PC-3 (cell line): ENCODE measurements at places on chromosomes 7 and 10. TPM values are rescaled to one million over a fixed set of nuclear protein-coding genes. Genes with fewer than 3 reads are reported as not detected.

Gene MAGI2
- total RNA-seq = 0.06 TPM in 1 of 2 replicates, not detected in the other

Gene HOXA7
- 2.6 and 2.8 TPM in 2 replicates for total RNA-seq

DNA sequence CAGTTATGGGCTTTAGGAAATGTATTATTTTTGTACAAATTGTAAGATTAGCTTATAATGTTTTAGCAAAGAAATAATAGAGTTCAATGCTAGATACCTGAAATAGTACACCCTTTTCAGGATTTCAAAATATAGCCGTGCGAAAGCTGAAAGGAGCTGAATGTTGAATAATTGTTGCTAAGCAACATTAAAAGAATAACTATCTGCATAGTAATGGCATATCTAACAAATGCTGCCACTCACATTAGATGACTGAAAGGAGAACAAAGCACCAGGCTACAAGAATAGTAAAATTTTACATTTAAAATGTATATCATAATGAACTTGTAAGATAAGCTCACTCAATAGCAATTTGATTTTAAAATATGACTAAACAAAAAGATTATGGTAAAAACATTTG is 82.5 kb downstream of the SDHAF3 start:
- H3K4me3 ChIP-seq = no peak overlapping the region
- no peak overlapping the region for H3K27ac ChIP-seq
- H3K27me3 ChIP-seq = peaks cover 21% of the 10 kb centered on the region; the same call in 1 of the 2 replicates
- no peaks in the 10 kb centered on the region for H3K4me1 ChIP-seq

DNA sequence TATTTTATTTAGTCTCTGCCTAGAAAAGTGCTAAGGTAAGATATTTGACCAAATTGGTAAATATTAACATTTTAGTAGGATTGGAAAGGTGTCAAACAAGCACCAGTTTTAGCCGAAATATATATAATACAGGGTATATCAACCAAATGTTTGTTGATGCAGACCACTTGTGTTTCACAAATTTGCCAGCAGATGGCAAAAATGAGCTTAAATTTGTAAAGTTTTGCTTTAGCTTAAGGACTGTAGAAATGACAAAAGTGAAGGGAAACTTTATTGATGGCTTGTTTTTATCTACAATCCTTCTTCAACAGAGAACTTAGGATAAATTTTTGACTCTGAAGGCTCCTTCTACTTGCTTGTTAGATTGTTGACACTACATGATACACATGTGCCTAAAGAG is 4.8 kb upstream of the POLR1F start:
- no peaks in the 10 kb centered on the region for H3K36me3 ChIP-seq
- peaks cover 5% of the 10 kb centered on the region; the same call in 1 of the 2 replicates for H3K4me1 ChIP-seq
- H3K27ac ChIP-seq = no peak overlapping the region
- peak; percentile 82 for DNase-seq

Gene PRSS37
- not detected in 2 replicates for total RNA-seq

Gene OR2A5
- total RNA-seq = not detected in 2 replicates

- H3K4me3 ChIP-seq = no peak overlapping the region
- no peaks in the 10 kb centered on the region for H3K4me1 ChIP-seq
- H3K27ac ChIP-seq = no peak overlapping the region
- H3K27me3 ChIP-seq = peaks cover 21% of the 10 kb centered on the region
Observed at GRCh38 chr7:131726031-131726430, 169.6 kb upstream of the PODXL start.

- no peaks in the 10 kb centered on the region for H3K36me3 ChIP-seq
- no peak overlapping the region for H3K27ac ChIP-seq
- H3K4me1 ChIP-seq = peaks cover 20% of the 10 kb centered on the region
- H3K4me3 ChIP-seq = no peak overlapping the region
- no peaks in the 10 kb centered on the region for H3K27me3 ChIP-seq
Observed at GRCh38 chr7:16315280-16315679, 106.1 kb downstream of the CRPPA start.

DNA sequence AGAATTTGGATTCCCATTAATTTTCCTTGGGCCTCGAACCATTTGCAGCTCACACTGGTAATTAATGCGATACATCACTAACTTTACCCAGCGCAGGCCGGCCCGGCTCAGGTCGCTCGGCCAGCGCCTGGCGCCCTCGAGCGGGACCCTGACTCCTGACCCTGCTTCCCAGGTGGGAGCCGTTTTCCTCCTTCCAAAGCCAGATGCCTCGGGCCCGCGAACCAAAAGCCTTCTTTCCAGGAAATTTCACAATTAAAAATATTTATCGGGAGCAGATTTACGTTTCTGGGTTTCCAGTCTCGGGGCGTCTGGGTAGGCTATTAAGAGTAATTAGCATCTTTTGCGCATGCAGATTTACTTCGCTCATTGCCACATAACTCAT is 12.2 kb downstream of the LBX1 start:
- no peaks in the 10 kb centered on the region for H3K36me3 ChIP-seq
- no peak overlapping the region for H3K27ac ChIP-seq
- peaks cover 77% of the 10 kb centered on the region for H3K27me3 ChIP-seq

GRCh38 chr7:84387595-84387994 is 193.0 kb upstream of the SEMA3A start:
- H3K27me3 ChIP-seq = no peaks in the 10 kb centered on the region
- no peaks in the 10 kb centered on the region for H3K4me1 ChIP-seq
- DNase-seq = no peak
- H3K4me3 ChIP-seq = no peak overlapping the region

- DNase-seq = no peak
- no peak overlapping the region for H3K27ac ChIP-seq
- H3K4me1 ChIP-seq = peaks cover 30% of the 10 kb centered on the region
- H3K27me3 ChIP-seq = no peaks in the 10 kb centered on the region
Observed at GRCh38 chr7:13875496-13876074, 113.9 kb downstream of the ETV1 start.

Gene SEMA3D
- 4.0 and 4.8 TPM in 2 replicates for total RNA-seq
